ENCODE measurements at places on chromosomes 4 and X.

- DNase-seq, result no peak
Observed at GRCh38 chrX:3576886-3577501, 136.5 kb downstream of the PRKX start.

GRCh38 chrX:56788717-56789122, 59.7 kb downstream of the NBDY start:
- DNase-seq, result no peak

GRCh38 chrX:17542123-17542522, 167.1 kb downstream of the NHS start:
- no peak for DNase-seq

GRCh38 chr4:75494563-75494962, 19.6 kb downstream of the RCHY1 start:
- DNase-seq, result no peak

GRCh38 chrX:73563738-73564068, 706 bp downstream of the CHIC1 start:
- DNase-seq, result no peak

DNA sequence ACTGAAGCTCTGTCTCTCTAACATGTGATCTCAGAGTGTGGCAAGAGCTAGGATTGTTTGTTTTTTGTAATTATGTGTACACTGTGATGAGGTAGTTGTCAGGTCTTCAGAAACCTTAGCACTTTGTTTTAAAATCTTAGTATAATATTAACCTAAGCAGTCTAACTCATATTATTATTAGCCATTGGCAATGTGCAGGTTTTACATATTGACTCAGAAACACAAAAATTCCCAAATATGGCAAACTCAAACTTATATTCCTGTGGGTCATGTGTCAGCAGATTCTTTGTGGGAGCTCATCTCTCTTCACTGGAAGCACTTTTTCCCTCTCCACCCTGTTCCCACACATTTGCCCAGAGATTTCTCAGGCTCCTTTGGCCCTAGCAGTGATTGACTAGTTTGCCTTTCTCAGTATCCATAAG, 8.2 kb upstream of the PWWP3B start:
- no peak for DNase-seq

DNA sequence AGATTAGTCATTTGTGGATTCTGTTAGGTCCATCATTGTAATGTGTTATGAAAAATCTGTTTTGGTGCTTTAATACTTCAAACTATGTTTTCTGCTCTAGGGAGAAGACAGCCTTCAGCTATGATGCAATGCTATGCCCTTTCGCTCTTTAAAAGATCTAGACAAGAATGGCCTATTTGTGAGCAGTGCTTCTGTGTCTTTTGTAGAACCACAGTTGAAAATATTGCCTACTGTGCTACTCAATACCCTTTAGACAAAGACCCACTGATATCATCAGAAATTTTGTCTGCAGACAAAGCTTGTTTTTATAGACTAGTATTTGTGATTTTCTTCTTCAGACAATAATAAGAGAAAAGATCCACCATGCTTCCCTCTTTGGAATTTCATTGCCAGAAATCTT, 44.6 kb upstream of the SLITRK2 start:
- DNase-seq, result no peak

GRCh38 chr4:48247142-48247877, 22.3 kb downstream of the TEC start:
- DNase-seq, result no peak

- no peak for DNase-seq
Observed at GRCh38 chr4:18698119-18698883, 676.7 kb upstream of the LCORL start.

- no peak for DNase-seq
Observed at GRCh38 chr4:170374770-170375169, 285.0 kb upstream of the AADAT start.

- no peak for DNase-seq
Observed at GRCh38 chrX:69323786-69324720, 158.8 kb upstream of the PJA1 start.

GRCh38 chr4:92128676-92129075, 175.1 kb upstream of the GRID2 start:
- no peak for DNase-seq

DNA sequence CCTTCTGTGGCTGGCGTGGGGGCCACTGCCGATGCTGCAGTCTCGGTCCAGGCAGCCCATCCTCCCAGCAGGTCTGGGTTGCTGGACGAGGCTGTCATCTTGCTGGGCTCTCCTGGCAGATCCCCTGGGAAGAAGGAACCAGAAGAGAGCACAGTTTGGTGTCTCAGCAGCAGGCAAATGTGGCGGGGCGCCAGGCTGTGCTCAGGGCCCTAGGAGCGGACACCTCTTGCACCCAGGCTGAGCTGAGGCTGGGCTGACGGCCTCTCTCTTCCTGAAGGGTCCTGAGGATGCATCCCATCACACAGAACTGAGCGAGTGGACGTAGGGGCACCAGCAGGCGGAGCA, 39.2 kb upstream of the CPLX1 start:
- DNase-seq, result no peak

DNA sequence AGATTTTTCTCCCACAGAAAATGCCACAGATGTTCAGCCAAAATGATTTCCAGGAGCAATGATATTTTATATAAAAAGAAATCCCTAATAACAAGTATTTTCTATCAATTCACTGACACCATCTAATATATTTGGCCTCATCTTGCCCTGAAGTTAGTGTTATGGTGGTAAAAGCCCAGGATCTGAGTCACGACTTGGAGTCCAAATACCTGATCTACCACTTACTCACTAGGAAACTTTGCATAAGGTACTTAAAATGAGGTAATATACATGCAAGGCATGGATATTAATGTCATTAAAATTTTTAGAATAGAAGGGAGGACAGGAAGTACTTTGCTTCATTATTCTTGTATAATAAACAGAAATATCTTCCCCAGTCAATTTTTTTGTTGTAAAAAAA, 16.3 kb downstream of the PPP3CA start:
- no peak for DNase-seq

DNA sequence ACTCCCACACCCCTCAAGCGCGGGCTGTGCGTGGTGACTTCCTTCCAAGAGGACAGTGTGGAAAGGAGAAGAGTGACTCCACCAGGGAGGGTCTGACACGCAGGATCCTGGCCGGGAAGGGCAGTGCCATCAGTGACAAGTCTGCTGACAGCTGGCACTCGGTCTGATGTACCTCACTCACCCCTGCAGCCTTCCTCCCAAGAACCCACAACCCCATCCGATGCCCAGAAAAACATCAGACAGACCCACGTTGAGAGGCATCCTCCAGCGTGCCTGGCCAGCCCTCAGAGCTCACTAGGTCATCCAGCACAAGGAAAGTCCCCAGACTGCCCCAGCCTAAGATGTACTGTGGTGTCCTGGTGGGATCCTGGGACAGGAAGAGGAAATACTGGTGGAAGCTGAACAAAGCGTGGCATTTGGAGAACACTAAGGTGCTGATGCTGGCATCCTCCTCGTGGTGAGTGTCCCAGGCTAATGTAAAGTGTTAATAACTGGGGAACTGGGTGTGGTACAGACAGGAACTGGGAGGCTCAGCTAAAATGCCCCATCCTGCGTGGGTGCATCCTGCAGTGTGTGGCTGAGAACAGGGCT, 200.0 kb upstream of the PSAPL1 start:
- DNase-seq, result no peak

DNA sequence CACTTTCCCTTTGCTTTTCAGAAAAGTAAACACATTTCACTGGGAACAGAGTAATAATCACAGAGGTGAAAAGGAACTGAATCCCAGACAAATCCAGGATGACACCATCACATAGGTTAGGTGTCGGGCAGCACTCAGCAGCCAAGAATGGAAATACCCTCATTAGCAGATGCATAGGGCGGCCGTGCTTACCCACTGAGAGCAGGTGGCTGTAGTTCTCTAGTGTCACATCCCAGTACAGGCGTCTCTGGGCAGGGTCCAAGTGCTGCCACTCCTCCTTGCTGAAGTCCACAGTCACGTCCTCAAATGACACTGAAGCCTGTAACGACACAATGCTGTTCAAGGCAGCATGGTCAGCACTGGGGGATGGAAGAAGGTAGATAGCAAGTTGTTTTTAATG, 26.9 kb downstream of the ZNF41 start:
- DNase-seq, result no peak

DNA sequence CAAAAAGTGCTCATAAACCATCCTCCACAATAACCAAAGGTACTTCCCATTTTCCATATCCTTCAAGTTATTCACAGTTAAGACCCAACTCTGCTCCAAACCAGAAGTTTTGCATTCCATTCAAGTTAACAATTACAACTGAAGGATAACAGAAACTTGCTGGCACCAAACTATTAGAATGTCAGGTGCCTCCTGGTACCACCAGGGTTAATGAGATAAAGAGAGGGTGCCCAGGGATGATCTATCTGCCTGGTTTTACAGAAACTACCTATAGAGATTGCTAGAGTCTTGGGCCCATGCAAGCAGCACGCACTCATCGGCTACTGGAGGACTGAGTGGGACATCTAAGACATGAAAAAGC, 114.6 kb downstream of the RBM47 start:
- DNase-seq, result no peak

GRCh38 chr4:74338792-74339333, 26.1 kb upstream of the EREG start:
- no peak for DNase-seq

- DNase-seq, result no peak
Observed at GRCh38 chr4:14771094-14771493, 231.2 kb upstream of the CPEB2 start.

GRCh38 chrX:109826954-109827708, 94.1 kb upstream of the ACSL4 start:
- no peak for DNase-seq

DNA sequence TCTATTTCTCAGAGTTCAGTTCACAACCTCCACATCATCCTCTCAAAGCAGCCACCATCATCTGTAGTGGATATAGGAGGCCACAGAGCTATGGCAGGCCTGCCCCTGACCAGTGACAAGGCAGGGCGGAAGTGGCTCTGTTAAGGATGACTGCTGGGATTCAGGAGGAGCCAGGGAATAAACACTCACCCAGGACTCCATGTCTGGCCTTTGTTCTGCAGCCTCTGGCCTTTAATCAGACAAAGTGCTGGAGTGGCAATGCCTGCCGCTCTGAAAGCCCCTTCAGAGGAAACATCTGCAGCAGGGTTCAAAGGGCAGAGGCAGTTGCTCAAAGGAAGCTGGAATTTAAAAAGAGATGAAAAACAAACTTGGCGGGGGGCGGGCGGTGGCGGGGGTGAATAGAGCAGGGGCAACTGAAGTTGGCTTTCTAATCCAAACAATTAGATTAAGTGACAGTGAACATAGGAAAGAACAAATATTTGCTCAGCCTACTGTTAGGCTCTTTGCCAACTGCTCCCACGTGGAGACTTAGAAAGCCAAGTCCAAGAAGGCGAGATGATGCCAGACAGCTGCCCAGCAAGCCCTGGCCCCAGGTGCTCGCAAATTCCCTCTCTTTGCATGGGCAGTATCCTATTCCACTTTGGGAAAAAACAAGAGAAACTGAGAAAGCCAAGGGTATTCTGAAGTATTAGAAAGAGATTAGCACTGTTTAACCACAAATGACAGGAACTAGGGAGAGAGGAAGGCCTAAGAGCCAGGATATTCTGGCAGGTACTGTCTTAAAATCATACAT, 5.5 kb downstream of the MPP1 start:
- DNase-seq, result no peak

GRCh38 chrX:65508851-65509250, 25.7 kb downstream of the LAS1L start:
- DNase-seq, result no peak

GRCh38 chr4:147610686-147611085, 6.5 kb upstream of the TMEM184C start:
- DNase-seq, result no peak
